ENCODE measurements at places on chromosomes 11 and 22.

DNA sequence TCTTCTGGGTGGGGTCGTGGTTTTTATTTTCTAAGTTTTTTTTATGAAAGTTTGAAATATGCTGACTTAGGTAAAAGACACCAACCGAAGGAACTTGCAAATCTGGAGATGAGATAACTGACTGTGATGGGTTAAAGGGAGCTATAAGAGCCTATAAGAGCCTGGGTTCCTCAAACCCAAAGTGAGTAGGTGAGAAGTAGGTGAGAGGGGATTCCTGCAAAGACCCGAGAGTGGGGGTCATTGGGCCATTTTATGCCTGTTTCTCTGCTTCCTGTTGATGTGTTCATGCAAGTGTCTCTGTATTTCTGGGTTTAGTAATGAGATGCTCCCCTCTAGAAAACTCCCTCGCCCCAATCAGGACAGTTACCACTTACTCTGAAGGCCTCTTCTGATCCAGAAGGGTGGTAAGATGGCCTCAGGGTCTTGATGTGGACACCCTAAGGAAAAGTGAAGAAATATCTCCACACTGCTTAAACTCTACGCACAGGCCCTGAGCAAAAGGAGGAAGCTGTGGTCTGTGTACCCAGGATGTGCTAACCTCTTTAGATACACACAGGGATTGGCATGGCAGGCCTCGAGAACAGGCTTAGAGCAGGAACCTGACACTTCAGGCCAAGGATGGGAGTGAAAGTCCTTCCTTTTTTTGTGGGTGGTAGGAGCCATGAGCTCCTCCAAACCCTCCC, 1.8 kb downstream of the FLI1 start:
- DNase-seq: no peak

- DNase-seq: no peak
Observed at GRCh38 chr22:35601743-35602615, 15.2 kb downstream of the MB start.

- no peak for DNase-seq
Observed at GRCh38 chr22:24969560-24970301, 17.2 kb downstream of the KIAA1671 start.

GRCh38 chr11:27649800-27650199, 50.5 kb downstream of the BDNF start:
- DNase-seq: no peak

DNA sequence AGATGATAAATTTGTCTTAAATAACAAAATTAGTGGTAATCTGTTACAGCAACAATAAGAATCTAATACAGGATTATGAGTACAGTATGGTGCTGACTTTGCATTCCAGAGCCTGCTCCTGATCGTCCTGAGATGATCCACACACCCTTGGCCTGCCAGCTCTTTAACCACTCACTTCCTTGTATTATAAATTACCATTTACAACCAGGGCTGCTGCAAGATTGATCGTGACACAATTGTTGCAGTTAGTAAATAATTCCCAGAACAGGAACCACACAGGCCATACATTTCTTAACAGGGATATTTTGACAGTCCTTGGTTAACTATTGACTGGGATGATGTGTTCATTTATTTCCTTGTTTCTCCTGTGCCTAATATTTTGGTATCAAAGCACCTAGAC, 3.8 kb upstream of the CBLIF start:
- no peak for DNase-seq

- DNase-seq: no peak
Observed at GRCh38 chr22:16651217-16651616, 58.6 kb upstream of the CCT8L2 start.

GRCh38 chr11:66116576-66117361, 46.7 kb downstream of the PACS1 start:
- no peak for DNase-seq

GRCh38 chr11:31875866-31876560, 64.9 kb upstream of the PAX6 start:
- DNase-seq: no peak

DNA sequence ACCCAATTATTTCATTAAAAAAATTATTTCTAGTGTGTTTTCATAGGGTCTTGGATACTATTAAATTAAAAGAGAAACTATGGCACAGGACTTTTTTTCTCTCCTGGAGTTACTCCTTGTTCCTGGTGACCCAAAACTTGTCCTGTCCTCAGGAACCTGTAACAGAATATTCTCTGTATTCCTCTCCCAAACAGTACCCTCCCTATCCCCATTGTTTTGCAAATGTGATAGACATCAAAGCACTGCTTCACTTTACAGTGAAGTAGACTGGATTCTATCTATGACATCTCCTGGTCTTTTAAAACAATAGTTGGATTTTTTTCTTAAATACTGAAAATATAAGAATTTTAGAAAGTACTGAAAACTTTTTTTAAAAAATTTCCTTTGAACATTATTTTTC, 37.2 kb downstream of the FAR1 start:
- DNase-seq: no peak

DNA sequence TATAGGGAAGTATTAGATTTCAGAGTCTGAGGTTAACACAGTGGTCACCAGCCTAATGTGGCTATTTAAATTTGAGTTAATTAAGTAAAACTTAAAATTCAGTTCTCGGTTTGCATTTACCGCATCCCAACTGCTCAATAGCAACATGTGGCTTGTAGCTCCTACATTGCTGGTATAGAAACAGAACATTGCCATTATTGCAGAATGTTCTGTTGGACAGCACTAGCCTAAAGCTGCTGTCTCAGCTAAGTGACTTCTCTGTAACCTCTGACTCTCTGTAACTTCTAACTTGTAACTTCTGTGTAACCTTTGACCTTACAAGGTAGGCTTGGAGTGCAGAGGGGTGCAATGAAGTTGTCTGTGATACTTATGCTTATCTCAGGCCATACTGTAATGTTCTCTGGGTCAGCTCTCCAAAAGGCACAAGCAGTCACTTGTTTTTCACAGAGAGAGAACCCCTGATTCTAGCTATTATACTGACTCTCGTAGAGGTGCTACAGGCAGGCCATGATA, 78.7 kb downstream of the ZNRF3 start:
- DNase-seq: no peak

DNA sequence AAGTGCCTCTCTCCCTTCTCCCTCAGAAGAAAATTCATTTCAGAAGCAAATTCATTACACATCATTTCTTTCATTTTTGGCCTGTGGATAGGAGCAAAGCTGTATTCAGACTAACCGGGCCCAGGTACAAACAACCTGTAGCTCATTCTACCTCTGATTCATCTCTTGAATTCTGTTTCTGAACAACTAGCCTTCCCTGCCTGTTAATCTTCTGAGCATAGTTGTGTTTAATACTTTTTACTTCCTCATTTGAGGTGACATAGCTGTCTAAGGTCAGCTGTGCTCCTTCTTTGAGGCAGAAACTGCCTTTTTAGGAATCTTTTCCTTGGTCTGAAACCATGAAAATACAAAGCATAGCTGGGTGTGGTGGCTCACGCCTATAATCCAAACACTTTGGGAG, 12.6 kb upstream of the IL18BP start:
- DNase-seq: no peak

- no peak for DNase-seq
Observed at GRCh38 chr11:56333156-56333555, 12.7 kb upstream of the OR8K1 start.

GRCh38 chr11:65432686-65433582, 10.3 kb downstream of the NEAT1 start:
- no peak for DNase-seq

DNA sequence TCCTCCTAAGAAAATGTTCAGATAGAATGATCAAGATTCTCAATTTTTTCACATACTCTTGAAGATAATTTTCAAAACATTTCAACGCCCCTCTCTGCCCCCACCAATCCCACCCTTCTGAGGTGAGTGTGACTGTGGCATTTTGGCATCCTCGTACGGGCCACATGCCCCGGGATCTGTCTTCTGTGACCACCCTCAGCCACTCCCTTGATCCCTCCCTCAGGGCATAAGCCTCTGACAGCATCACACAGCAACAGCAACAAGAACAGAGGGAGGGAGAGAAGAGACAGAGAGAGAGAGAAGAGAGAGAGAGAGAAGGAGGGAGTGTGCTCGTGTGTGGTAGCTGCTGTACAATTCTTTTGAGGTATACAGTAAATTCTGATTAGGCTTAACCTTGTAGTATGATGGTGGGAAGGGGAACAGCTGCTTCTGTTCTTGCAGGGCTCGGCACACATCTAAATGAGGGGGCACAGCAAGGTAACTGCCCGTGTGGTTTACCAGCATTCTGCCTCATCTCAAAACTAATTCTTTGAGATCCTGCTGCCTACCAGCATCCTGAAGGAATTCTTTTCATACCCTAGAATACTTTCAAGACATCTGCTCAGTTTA, 21.4 kb downstream of the SCUBE2 start:
- DNase-seq: no peak

DNA sequence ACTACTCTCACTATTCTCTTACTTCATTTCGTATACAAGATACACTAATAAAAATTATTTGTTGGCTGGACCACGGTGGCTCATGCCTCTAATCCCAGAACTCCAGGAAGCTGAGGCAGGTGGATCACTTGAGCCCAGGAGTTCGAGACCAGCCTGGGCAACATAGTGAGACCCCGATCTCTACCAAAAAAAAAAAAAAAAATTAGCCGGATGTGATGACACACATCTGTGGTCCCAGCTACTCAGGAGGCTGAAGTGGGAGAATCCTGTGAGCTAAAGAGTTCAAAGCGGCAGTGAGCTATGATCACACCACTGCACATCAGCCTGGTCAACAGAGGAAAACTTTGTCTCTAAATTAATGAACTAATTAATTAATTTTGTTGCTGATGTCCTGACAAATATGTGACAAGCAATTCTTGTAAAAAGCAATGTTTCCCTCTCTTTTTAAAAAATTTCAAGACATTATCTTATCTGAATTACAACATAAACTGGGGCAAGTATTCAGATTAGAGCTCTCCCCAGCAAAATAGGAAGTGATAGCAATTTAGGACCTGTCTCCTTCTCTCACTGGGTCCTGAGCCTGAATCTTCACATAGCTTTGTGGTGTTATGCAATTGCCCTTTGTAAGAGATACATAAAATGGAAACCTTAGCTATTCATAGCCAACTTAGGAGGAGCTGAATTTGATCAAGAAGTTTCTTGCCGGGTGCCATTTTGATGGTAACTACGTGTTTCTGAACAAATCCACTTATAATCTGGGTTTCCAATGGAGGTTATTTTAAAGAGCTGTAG, 17.6 kb upstream of the TMA7B start:
- no peak for DNase-seq

DNA sequence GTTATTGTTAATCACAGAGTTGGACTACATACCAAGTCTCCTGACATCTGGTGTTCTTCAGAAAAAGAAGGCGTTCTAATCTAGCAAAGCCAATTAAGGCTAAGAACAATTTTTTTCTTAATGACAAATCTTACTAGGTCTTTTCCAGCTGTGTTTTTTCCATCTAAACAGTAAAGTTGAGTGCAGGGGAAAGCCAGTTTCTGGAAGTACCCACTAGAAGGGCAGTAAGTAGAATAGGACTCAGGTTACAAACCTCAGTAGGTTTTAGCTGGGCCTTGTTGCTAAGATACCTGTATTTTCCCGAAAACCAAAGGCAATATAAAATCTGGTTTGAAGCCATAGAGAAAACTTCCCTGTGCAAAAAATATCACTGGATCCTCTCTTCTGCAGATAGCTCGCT, 351.9 kb downstream of the ETS1 start:
- no peak for DNase-seq

GRCh38 chr11:2746401-2747247, 46.8 kb upstream of the KCNQ1OT1 start:
- DNase-seq: no peak

- no peak for DNase-seq
Observed at GRCh38 chr11:35541621-35542375, 16.4 kb upstream of the PAMR1 start.

- DNase-seq: no peak
Observed at GRCh38 chr22:36699915-36700314, 3.6 kb downstream of the CACNG2 start.

DNA sequence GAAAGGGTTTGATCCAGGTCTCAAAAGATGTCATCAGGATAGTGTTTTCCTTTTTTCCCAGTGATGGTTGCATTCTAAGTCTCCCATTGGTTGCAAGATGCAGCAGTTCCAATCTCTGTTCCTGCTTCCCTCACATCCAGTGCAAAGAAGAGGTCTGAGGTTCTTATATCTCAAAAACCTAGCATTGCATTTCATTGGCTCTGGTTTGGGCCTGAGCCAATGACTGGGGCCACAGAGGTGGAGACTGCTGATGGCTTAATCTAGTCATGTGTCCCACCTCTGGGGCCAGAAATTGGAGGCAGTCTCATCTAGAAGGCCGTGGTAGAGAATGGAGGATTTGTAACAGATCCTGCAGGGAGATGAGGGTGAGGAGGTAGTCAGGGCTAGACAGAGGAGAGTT, 13.2 kb upstream of the MICAL2 start:
- DNase-seq: no peak

DNA sequence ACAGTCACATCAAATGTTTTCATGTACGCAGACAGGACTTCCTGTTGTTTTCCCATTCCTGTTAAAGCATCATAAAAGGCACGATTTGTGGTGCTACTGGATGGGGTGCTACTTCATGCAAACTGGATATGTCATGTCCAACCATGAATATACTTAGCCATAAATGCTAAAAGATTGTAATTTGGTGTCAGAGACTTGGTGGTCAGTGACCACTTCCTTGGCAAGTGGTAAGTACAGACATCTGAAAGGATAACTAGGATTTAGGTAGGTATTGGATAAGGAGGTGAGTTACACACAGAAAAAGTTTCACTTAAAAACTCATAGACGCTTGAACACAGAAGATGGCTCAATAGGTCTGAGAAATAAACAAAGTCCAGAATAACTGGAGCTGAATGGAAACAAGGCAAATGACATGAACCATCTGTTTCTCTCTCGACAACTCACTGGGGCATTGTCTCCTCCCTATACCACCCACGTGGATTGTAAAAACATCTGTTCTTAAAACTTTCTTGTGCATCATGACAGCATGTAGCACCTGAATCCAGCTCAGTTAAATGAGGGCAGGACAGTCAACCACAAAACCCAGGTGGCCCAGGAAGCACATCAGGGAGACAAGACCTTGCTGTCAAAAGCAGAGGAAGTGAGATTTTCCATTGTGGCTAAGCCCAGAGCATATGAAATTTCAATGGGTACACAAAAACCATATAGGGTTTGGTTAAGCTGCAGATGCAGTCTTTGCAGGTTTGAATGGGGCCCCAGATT, 22.1 kb upstream of the IGLL5 start:
- DNase-seq: no peak

GRCh38 chr22:26588729-26589366, 1.1 kb downstream of the TPST2 start:
- no peak for DNase-seq

Data from C1 segment of cervical spinal cord (tissue), 14 donors.